SJSA1 (cell line): ENCODE measurements at places on chromosomes 13 and 19.

- DNase-seq = no peak
These were observed 12.6 kb downstream of the CD37 start for GRCh38 chr19:49347835-49348234.

- DNase-seq = peak; percentile 69
These were observed 58.4 kb upstream of the C13orf46 start for GRCh38 chr13:114032126-114032799.

GRCh38 chr19:8423817-8424223 lies 10.7 kb downstream of the MARCHF2 start:
- DNase-seq = peak; percentile 95

GRCh38 chr13:42110410-42111155 lies 62.1 kb downstream of the DGKH start:
- DNase-seq = no peak

DNA sequence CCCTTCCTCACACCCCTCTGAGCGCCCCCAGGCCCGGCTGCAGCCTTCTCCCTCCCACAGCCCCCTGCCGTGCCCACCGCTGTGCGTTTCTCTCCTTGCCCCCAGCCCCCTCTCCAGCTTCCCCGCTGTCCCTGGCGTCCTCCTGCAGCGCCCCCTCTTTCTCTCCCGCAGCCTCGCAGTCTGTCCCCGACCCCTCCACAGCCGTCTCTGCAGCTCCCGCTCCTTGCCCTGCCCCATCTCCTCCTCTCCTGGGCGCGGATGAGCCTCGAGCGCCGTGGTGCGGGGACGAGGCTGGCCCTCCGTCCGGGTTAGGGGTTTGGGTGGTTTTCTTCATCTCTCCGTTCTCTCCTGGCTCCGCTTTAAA lies 1.1 kb downstream of the KMT5C start:
- no peak for DNase-seq

- no peak for DNase-seq
These were observed 33.9 kb upstream of the CEACAM21 start for GRCh38 chr19:41541990-41542584.

- DNase-seq = no peak
These were observed 4.6 kb upstream of the ZNF845 start for GRCh38 chr19:53328967-53329366.

DNA sequence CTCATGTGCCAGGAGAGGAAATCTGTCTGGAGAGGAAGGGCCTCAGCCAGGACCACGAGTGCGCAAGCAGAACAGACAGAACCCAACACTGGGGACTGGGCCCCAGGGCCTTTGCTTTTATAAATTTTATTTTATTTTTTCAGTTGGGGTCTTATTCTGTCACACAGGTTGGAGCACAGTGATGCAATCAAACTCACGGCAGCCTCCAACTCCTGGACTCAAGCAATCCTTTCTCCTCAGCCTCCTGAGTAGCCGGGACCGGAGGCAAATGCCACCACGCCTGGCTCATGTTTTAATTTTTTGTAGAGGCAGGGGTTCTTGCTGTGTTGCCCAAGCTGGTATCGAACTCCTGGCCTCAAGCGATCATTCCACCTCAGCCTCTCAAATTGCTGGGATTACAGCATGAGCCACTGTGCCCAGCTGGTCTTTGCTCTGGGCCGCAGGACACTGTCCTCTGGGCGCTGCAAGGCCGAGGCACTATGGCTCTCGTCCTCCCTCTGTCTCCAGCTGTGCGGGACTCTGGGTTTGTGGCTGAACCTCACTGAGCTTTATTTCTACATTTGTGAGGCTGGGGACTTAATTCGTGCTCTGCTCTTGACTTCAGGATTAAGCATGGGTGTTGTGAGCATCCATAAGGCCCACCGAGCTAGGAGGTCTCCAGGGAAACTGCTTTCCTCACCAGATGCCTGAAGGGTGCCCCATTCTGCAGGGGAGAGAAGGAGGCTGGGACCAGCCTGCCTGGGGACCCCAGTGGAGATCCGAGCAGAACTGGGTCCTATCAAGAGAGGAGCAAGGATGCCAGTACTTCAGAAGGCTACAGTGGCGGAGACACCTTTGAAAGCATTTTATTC lies 144.2 kb upstream of the VSTM2B start:
- no peak for DNase-seq

GRCh38 chr13:95679722-95680121 lies 2.8 kb downstream of the DNAJC3 start:
- no peak for DNase-seq
